ENCODE measurements at places on chromosomes 7 and 10.

- DNase-seq: peak; percentile 57
Observed at GRCh38 chr7:28984631-28985030, 26.5 kb upstream of the TRIL start.

DNA sequence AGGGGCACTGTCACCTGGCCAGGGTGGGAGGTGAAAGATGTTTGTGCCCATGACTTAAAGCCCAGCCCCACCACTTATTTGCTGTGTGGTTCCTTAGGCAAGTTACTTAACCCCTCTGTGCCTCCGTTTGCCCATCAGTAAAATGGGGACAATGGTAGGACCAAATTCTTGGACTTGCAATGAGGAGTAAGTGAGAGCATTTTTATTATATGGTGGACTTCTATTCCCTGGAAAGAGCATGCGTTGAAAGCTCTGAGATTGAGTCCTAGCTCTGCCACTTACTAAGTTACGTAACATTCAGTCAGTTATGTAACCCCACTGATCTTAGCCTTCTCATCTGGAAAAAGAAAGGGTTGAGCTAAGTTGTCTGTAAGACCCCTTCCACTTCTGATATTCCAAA, 18.8 kb downstream of the VSIR start:
- DNase-seq: no peak

DNA sequence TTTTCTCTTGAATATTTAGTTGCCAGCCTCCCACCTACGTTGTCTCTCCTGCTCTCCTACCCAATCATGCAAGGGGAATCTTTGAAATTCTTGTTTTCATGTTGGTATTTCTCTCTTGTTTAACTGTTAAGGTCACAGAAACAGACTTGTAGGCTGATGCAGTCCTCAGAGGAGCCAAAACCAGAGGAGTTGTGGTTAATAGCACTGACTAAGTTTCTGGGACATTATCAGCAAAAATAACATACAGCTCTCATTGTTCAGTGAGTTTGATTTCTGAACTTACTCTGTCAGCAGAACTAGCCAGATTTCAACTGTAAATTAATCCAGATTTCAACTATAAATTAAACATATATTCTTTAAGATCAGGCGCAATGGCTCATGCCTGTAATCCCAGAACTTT, 11.1 kb upstream of the CUL1 start:
- DNase-seq: no peak

GRCh38 chr10:29767968-29768367, 133.2 kb upstream of the SVIL start:
- DNase-seq: no peak

DNA sequence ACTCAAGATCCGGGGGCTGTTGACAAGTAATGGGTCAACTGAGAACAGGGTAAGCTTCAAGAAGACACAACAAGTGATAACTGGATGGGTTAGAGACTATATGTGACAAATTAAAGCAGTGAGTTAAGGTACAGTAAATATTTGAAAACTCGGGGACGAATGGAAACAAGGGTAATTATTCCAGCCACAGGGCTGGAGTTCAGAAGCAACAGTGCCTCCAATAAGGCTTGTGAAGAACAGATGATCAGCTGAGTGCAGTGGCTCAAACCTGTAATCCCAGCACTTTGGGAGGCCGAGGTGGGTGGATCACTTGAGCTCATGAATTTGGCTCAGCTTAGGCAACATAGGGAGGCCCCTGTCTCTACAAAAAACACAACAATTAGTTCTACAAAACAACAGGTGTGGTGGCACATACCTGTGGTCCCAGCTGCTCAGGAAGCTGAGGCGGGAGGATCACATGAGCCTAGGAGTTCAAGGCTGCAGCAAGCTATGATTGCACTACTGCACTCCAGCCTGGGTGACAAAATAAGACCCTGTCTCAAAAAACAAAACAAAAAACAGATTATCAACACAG, 20.5 kb upstream of the DLD start:
- no peak for DNase-seq

DNA sequence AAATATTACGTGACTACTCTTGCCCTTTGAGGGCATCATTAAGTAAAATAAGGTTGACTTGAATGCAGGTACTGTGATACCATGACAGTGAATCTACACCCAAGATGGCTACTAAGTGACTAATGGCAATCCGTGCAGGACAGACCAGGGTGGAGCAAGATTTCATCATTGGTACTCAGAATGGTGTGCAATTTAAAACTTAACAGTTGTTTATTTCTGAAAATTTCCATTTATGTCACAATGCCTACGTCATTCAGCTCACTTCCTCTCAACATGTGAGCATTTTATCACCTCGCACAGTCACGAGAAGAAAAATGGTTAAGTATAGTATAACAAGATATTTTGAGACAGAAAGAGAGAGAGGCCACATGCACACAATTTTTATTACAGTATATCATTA, 50.3 kb upstream of the MET start:
- DNase-seq: no peak

DNA sequence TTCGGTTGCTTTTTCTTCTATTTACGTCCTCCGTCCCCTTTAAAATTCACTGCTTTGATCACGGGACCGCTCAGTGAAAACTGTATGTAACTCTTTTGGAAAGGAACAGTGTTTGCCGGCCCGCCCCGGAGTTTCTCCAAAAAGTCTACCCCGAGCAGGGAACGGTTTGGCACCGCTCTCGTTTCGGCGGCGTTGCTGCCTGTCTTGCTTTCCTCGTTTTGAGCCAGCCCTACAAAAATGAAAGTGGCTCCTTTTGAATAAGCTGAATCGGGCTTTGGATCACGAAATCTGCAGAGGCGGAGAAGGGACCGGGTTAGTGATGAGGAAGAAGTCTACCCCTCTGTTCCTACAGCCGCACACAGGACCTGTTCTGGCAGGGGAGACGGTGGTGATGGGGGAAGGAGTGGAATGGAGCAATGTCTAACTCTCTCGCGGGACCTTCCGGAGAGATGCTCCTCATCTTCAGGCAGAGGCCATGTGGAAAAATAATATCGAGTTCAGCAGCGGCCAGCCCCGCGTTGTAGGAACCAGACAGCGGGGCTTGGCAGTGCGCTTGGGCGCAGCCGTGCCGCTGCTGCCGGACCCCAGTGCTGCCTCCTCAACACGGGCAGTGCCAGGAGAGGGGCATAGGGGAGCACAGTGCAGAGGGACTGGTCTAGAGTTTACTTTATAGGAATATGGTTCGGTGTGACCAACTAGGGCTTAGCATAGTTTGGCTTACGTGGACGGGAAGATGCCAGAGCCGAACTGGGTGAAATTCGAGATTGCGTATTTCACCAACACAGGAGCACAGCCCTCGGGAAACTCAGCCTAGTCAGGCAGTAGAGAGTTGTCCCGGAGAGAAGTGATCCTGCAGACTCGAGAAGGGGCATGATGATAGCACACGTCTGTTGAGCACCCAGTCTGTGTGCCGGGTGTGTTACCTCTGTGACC, 1.4 kb downstream of the HTRA1 start:
- DNase-seq: peak; percentile 71

GRCh38 chr10:13291821-13292773, 7.8 kb downstream of the PHYH start:
- no peak for DNase-seq
